ENCODE measurements at places on chromosomes 7 and 10.

- no peak for DNase-seq
These were observed 177.1 kb downstream of the DGKI start for GRCh38 chr7:137669706-137670105.

DNA sequence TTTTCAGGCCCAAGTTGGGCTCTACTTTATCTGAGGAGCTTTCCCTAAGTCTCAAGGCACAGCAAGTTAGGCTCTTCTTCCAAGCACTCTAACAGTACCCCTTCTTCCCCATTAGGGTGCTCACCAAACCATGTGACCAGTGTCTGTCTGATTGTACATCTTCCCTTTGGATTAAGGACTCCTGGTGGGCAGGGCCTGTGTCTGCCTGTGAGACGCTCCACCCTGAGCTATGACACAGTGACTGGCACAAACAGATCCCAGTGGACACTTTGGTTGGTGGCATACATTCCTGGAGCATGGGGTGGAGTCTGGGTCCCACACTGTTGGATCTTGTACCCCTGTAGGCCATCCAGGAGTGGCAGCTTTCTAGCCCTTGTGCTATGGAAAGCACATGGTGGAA, 23.8 kb downstream of the PLPP4 start:
- DNase-seq: no peak

DNA sequence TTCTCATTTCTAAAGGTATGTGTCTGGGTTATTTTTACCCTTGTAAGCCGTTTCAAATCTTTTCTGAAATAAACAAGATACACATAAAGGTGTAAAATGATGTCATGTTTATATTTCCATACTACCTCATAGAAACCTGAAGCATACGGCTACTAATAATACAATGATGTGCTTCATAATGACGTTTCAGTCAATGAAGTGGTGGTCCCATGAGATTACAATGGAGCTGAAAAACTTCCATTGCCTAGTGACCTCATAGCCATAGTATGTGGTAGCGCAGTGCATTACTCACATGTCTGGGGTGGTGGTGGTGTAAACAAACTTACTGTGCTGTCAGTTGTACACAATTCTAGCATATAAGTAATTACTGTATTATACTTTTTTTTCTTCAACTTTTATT, 24.9 kb downstream of the EPDR1 start:
- DNase-seq: no peak

- DNase-seq: no peak
These were observed 780.2 kb downstream of the MAGI2 start for GRCh38 chr7:78673272-78673671.

DNA sequence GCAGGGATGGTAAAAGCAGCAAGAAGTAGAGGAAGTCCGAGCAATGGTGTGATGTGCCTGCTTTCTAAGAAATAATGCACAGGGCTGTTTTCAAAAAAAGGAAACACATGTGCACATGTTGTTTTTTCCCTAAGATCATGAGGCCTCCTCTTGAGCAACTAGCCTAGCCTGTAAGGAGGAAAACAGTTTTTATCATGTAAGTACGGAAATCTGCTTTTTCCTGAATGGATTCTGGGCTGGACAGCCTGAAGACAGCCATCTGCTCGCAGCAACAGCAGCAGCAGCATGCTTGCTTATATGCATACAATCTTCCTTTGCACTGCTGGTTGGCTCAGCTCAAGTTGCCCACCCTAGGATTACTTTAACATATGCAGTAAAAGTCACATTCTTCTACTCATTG, 87.1 kb downstream of the HIBADH start:
- no peak for DNase-seq

DNA sequence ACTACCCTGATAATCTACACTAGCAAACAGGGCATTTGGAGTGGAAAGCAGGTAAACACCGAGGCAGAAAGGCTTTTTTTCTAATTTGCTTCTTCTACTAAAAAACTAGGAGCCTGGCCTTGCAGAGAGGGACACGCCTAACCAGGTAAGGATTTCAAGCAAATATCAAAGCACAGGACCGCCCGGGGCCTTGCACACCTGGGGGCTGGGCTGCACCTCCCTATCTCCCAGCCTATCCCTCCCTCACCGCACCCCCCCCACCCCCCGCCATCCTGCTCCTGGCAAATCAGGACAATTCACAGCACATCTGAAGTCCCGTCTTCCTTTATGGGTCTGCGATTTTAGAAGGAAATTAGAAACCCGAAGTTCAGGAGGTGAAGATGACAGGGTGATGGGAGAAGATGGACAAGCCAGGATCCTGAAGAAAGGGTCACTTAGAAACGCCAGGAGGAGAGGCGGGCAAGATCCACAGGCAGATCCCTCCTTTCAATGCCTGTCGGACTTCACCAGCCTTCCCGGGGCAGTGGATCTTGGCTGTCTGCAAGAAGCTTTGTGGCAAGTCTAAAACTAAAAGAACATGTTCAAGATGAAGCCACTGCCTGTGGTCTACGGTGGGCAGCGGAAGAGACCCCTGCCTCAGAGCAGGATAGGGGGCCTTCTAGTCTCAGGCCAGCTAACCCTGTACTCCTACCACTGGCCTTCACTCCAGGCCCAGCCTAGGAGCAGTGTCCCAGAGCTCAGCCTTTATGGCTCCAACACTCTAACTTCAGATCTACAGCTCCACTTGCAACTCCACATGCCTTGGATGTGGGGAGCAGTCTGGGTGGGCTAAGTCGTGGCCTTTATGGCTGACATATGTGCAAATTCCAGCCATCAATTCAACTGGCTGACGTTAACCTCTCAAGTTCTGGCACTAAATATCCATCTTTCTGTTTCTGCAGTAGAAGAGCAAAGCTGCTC, 43.9 kb downstream of the TNS3 start:
- no peak for DNase-seq

DNA sequence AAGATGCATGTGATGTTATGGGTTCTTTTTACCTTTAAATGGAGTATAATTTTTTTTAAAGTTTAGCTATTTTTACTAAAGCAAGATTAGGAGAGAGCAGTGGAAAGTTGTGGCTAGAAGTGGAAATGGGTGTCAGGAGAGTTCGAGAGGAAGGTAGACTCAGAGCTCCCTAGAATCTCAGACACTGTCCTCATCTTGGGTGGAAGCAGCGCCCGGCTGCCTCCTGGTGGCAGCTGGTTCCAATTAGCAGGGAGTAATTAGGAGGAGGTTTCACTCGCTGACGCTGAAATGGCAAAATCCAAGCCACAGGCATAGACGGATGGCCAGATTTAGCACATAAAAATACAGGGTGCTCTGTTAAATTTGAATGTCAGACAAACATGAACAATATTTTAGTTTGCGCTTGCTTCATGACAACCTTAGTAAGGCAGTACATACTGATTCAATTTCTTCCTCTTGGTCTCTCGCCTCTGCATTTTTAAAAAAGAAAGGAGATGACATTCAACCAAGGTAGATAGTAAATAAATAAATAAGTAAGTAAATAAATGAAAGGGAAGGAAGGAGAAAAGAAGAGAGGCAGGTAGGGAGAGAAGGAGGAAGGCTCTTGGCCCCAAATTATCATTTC, 58.5 kb downstream of the LGI1 start:
- no peak for DNase-seq

GRCh38 chr10:118032564-118032963, 14.2 kb downstream of the RAB11FIP2 start:
- no peak for DNase-seq

DNA sequence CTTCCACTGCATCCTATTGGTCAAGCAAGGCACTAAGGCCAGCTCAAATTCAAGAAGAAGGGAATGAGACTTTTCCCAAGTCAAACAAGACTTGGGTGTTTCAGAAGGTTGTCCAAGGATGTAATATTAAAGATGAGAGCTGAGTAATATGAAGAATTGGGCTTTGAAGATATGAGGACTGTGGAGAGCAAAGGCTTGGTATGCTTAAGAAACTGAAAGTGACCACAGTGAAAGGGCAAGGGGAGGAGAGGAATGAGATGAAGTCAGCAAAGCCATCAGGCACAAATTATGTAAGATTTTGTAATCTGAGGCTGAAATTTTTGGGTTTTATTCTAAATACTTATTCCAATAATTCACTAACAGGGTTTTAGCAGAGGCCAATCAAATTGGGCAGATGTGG, 38.6 kb upstream of the NPY start:
- DNase-seq: no peak

- peak; percentile 18 for DNase-seq
These were observed 112.4 kb upstream of the YAE1 start for GRCh38 chr7:39453743-39454355.

DNA sequence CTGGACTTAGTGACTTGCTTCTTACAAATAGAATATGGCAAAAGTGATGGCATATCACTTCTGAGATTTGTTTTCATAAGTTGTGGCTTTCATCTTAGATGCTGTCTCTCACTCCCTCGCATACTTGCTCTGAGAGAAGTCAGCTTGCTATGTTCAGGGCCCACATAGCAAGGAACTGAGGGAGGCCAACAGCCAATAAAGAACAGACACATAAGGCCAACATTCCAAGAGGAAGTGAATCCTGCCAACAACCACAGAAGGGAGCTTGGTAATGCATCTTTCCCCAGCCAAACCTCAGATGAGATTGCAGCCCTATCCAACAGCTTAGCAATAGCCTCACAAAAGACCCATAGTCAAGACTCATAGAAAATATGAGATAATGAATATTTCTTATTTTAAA, 39.2 kb upstream of the DMTF1 start:
- no peak for DNase-seq

DNA sequence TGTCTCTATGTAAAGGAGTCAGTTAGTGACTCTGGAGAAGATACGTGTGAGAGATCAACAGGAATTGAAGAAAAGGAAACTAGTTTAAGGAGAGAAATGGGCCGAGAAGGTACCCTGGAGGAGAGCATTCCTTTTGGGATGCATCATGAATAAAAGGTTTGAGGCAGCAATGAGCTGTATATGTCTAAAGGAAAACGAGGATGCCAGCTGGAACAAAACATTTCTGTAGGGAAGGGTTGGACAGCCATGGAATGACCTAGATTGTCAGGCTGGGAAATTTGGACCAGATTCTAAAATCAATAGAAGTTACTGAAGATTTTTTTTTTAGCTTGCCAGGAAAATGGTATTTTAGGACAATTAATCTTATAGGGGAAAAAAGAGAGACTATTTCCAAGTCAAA, 17.2 kb upstream of the MPP7 start:
- DNase-seq: no peak

- DNase-seq: no peak
These were observed 5.6 kb downstream of the RAPGEF5 start for GRCh38 chr7:22351329-22351692.

DNA sequence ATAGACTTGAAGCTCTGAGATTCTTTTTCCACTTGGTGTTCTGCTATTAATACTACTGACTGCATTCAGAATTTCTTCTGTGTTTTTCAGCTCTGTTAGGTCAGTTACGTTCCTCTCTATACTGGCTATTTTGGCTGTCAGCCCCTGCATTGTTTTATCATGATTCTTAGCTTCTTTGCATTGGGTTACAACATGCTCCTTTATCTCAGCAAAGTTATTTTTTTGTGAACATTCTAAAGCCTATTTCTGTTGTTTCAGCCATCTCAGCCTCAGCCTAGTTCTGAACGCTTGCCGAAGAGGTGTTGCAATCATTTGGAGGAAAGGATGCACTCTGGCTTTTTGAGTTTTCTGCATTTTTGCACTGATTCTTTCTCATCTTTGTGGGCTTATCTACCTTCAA, 201.5 kb upstream of the GNAI1 start:
- DNase-seq: no peak

GRCh38 chr10:110141185-110141584, 66.2 kb upstream of the MXI1 start:
- DNase-seq: no peak

GRCh38 chr10:49751636-49752510, 10.2 kb downstream of the OGDHL start:
- no peak for DNase-seq

DNA sequence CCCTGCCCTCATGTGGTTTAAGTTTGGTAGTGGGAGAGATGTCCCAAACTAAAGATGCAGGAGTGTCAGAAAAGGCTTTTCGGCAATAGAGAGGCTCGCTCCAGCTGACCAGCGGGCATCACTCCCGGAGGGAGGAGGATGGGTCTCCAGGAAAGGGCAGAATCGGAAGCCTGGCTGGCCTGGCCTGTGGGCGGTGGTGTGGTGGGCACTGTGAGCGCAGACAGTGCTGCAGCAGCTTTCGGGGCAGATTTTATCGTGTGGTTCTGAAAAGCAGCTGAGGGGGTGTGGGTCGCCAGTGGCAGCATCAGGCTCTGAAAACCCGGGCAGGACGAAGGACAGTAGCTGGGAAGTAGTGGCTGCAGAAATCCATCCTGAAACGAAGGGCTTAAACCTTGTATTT, 12.8 kb downstream of the BNIP3 start:
- no peak for DNase-seq

- no peak for DNase-seq
These were observed 196.6 kb upstream of the PLPP4 start for GRCh38 chr10:120260456-120260855.

GRCh38 chr7:151902311-151902710, 25.4 kb upstream of the PRKAG2 start:
- no peak for DNase-seq

- DNase-seq: no peak
These were observed 59.3 kb downstream of the CTBP2 start for GRCh38 chr10:125101049-125101448.

DNA sequence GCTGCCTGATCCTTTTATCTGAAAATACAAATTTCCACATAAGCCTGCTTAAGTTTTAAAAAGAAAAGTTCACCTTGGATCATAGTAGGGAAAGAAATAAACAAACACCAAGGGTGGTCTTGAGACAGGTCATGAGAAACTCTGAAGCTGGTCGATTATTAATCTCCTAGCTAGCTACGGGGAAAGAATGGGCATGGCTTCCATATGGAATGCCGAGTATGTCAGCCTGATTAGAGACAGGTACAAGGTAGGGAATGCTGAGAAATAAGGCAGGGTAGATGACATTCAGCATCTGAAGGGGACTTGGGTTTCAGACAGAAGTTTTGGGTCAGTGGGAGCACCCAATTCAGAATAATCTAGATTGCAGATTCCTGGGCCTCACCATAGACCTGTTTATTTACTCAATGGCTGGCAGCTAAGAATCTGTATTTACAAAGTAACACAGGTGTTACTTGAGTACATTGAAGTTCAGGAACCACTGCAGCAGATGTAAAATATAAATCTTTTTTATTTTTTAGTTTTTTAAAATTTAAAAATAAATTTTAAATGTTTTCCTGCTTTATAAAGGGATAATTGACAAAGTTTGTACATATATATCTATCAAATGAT, 49.0 kb downstream of the SCIN start:
- DNase-seq: no peak

DNA sequence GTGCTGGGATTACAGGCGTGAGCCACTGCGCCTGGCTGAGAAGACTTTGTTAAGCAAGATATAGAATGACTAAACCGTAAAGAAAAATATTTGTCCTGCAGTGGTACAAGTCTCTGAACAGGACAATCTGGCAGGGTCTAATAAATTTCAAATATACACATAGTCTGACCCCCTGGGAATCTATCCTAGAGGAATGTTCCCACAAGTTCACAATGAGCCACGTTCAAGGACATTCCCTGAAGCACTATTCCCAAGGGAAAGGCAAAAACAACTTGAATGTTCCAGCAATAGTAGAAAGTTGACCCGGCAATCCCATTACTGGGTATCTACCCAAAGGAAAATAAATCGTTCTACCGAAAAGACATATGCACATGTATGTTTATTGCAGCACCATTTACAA, 82.0 kb downstream of the HIP1 start:
- DNase-seq: no peak

All from GM19239 (cell line).